ENCODE measurements at places on chromosomes 16 and 17.

GRCh38 chr17:59632398-59632797, 12.7 kb downstream of the CLTC start:
- DNase-seq: no peak

DNA sequence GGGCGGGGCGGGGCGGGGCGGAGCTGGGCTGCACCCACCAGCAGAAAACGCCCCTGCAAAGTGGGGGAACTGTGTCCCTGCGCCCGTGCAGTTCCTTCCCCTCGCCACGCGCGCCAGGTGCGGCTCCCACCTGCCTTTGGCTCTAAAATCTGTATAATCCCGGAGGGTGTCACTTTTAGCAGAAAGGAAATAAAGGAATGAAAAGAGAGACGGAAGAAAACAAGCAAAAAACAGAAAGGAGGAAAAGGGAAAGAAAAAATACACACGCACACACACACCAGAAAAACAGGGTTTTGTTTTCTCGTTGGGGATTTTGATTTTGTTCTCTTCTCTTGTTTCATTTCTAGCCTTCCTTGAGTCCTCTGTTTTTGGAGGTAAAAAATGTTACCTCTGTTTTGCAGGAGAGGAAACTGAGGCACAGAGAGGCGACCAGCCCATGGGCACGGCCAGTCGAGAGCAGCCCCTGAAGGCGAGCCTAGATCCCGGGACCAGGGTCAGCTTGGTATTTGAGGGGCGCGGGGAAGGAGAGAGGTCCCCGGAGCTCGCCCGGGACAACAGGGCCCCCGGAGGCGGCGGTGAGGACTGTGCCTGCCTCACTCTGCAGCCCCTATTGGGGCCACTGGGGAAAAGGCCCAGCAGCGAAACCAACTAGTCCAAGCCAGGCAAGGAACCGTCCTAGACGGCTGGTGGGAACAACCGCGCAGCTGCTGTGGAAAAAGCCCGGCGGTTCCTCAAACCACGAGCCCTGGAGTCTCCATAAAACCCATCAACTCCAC, 594 bp upstream of the CARHSP1 start:
- DNase-seq: no peak

- no peak for DNase-seq
These were observed 81.4 kb downstream of the CNGB1 start for GRCh38 chr16:57889522-57889921.

DNA sequence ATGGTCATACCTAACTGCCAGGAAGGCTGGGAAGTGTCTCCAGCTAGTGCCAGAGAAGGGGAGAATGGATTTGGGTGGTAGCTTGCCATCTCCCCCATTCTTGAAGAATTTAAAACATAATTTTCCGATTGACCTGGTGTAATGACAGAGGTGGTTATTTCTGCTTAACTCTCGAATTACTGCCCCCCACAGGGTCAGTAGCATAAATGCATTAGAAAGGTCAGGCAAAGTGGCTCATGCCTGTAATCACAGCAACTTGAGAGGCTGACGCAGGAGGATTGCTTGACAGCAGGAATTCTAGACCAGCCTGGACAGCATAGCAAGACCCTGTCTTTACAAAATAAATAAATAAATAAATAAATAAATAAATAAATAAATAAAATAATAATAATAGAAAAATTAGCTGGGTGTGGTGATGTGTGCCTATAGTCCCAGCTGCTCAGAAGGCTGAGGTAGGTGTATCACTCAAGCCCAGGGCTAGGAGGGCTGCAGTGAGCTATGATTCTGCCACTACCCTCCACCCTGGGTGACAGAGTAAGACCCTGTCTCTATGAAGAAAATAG, 27.5 kb downstream of the TMC7 start:
- no peak for DNase-seq

GRCh38 chr17:27793168-27793905, 7.0 kb downstream of the NOS2 start:
- DNase-seq: peak; percentile 32

GRCh38 chr16:55508941-55509931, at the start of gene LPCAT2:
TSS of gene LPCAT2 (plus strand) at chr16:55509072. CDS start at chr16:55509182, 110 bp downstream.
- peak; percentile 95 for DNase-seq

GRCh38 chr17:21072745-21073197, 30.0 kb upstream of the USP22 start:
- DNase-seq: no peak
